Activated CD8-positive, alpha-beta T cell treated with anti-CD3 and anti-CD28 coated beads for 36 hours (primary cell): ENCODE measurements at places on chromosomes 1 and 21. TPM values are rescaled to one million over a fixed set of nuclear protein-coding genes. Genes with fewer than 3 reads are reported as not detected.
A peak's percentile ranks its signal among the peaks of the same experiment; 100 is the strongest.

DNA sequence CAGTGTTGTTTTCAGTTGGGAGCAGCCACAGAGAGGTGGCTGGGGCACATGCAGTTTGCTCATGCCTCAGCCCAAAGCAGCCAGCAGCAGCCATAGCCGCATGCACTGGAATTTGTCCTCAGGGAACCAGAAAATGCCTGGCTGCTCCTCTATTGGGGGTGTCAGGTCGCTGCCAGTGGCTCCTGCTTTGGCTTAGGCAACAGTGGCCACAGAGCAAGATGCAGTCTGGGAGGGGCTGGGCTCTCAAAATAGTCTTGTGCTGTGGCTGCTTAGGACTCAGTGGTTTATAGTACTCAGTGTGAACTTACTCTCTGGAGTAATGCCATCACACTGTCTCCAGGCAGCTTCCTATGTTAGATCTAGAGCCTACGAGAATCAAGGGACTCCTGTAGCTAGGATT lies 25.0 kb downstream of the CD55 start:
- H3K4me1 ChIP-seq: peaks cover 85% of the 10 kb centered on the region
- H3K27ac ChIP-seq: peak overlapping the region; percentile 79
- H3K27me3 ChIP-seq: no peaks in the 10 kb centered on the region
- no peak overlapping the region for H3K4me3 ChIP-seq
- H3K36me3 ChIP-seq: peaks cover 93% of the 10 kb centered on the region
- no peak for DNase-seq

DNA sequence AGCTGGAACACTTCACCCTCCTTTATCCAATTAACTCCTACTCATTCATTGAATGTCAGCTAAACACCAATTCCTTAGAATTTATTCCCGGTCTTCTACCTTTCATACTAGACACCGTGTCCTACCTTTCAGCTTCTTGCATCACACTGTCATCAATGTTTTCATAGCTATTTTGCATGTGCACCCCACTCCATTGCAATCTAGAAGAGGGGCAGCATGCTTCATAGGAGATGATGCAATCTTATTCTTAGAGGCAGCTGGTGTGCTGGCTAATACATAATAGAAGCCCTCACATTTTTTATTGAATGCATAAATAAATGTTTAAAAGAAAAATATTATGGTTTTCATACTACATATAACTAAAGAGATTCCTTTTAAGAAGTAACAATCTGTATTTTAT lies 123.6 kb downstream of the DSCAM start:
- peaks cover 2% of the 10 kb centered on the region for H3K27me3 ChIP-seq
- no peak overlapping the region for H3K27ac ChIP-seq
- no peaks in the 10 kb centered on the region for H3K36me3 ChIP-seq

GRCh38 chr1:29210278-29211085 lies 20.3 kb downstream of the MECR start:
- H3K27me3 ChIP-seq: no peaks in the 10 kb centered on the region
- no peak overlapping the region for H3K27ac ChIP-seq
- no peak overlapping the region for H3K4me3 ChIP-seq
- peaks cover 28% of the 10 kb centered on the region for H3K36me3 ChIP-seq
- DNase-seq: no peak
- no peaks in the 10 kb centered on the region for H3K4me1 ChIP-seq

- peaks cover 8% of the 10 kb centered on the region for H3K27me3 ChIP-seq
- DNase-seq: no peak
- no peaks in the 10 kb centered on the region for H3K4me1 ChIP-seq
- H3K36me3 ChIP-seq: no peaks in the 10 kb centered on the region
- no peak overlapping the region for H3K27ac ChIP-seq
Measured at GRCh38 chr1:200081151-200081968, 53.9 kb downstream of the NR5A2 start.

GRCh38 chr21:35048183-35048601 lies 910 bp downstream of the RUNX1 start:
- H3K27me3 ChIP-seq: no peaks in the 10 kb centered on the region
- H3K4me3 ChIP-seq: peak overlapping the region; percentile 91
- peak; percentile 47 for DNase-seq
- peaks cover 6% of the 10 kb centered on the region for H3K36me3 ChIP-seq
- peak overlapping the region; percentile 97 for H3K27ac ChIP-seq

GRCh38 chr1:98316286-98316905 lies 345.1 kb upstream of the SNX7 start:
- H3K27ac ChIP-seq: no peak overlapping the region
- no peak overlapping the region for H3K4me3 ChIP-seq
- H3K27me3 ChIP-seq: peaks cover 1% of the 10 kb centered on the region

- no peaks in the 10 kb centered on the region for H3K36me3 ChIP-seq
- H3K27ac ChIP-seq: no peak overlapping the region
- no peak overlapping the region for H3K4me3 ChIP-seq
- peaks cover 12% of the 10 kb centered on the region for H3K27me3 ChIP-seq
Measured at GRCh38 chr1:208135354-208135753, 108.8 kb downstream of the PLXNA2 start.

DNA sequence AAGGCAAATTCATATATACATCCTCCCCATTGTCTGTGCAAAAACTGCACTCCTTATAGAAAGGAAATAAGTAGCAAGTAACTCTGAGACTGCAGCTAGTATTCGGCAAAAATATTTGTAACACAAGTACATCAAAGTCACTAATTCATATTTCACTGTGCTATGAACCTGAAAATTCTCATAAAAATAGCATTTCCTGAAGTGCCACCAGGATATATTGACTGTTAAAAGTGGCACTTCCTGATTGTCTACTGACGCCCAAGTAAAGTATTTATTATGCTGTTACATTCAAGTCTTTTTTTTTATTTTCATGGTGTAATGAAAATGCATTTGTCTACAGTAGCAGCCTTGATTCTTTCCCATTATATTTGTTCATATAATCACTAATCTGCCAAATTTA lies 673.8 kb downstream of the PTPRC start:
- DNase-seq: no peak
- H3K4me3 ChIP-seq: no peak overlapping the region
- H3K27ac ChIP-seq: no peak overlapping the region
- peaks cover 18% of the 10 kb centered on the region for H3K4me1 ChIP-seq

DNA sequence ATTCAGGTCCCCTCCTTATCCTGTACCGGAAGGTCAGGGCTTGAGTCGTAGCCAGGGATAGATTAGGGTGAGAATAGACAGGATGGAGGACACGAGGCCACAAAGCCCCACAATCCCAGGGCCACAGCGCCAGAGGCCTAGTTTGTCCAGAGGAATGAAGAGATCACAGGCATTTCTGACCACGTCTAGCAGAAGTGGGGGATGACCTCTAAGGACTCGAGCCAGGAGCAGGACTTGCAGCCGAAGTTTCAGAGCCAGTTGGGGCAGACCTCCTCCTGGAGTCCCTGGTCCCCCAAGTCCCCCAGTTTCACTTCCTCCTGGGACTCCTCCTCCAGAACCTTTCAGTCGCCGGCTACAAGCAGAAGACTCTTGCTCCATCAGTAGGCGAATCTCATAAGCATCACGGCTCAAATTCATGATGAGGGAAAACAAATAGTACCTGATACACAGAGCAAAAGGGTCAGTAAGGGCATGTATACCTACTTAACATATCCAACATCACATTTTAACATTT lies 2.3 kb upstream of the ITGA10 start:
- H3K4me3 ChIP-seq: no peak overlapping the region
- peak overlapping the region; percentile 31 for H3K27ac ChIP-seq
- H3K4me1 ChIP-seq: peaks cover 23% of the 10 kb centered on the region
- no peak for DNase-seq
- no peaks in the 10 kb centered on the region for H3K27me3 ChIP-seq
- peaks cover 30% of the 10 kb centered on the region for H3K36me3 ChIP-seq

DNA sequence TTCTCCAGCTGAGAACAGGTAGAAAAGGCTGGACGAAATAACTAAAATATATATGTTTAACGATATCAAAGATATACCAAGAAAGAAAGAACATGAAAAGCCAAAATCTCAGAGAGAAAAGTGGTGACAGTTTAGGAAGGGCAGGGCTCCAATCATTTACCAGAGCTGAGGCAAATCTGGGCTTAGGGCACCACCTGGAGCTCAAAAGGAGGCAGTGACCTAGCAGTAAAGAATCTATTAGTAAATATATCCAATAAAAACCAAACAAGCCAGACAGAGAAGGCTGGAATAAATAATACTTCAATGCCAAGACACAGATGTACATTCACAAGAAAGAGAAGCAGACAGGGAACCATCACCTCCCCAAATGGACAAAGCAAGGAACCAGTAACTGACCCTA lies 43.5 kb downstream of the CHIA start:
- no peak overlapping the region for H3K4me3 ChIP-seq
- H3K4me1 ChIP-seq: no peaks in the 10 kb centered on the region
- no peaks in the 10 kb centered on the region for H3K27me3 ChIP-seq
- no peak overlapping the region for H3K27ac ChIP-seq
- H3K36me3 ChIP-seq: peaks cover 3% of the 10 kb centered on the region
- DNase-seq: peak; percentile 64

DNA sequence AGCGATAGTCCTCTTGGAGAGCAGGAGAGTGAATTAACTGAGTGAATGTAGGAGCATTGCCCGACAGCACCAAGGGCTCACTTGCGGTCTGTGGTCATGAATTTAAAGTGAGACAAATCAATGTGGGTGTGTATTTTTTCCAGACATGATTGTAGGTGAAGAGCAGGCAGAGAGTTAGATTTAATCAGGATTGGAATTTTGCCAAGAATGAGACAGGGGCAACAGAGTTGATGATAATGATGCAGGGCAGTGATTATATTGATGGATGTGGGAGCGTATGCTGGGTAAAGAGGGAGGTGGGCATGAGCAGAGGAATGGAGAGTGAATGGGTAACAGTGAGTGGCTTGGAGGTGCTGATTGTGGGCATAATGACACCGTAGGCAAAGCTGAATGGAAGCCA lies 20.0 kb upstream of the SYT6 start:
- no peaks in the 10 kb centered on the region for H3K27me3 ChIP-seq
- no peak overlapping the region for H3K27ac ChIP-seq
- no peaks in the 10 kb centered on the region for H3K36me3 ChIP-seq
- no peak overlapping the region for H3K4me3 ChIP-seq
- DNase-seq: no peak
- peaks cover 4% of the 10 kb centered on the region for H3K4me1 ChIP-seq

GRCh38 chr1:181159451-181160140 lies 71.1 kb downstream of the IER5 start:
- H3K4me3 ChIP-seq: peak overlapping the region; percentile 51
- H3K27ac ChIP-seq: peak overlapping the region; percentile 58
- H3K4me1 ChIP-seq: peaks cover 26% of the 10 kb centered on the region
- H3K36me3 ChIP-seq: peaks cover 2% of the 10 kb centered on the region
- peaks cover 2% of the 10 kb centered on the region for H3K27me3 ChIP-seq

DNA sequence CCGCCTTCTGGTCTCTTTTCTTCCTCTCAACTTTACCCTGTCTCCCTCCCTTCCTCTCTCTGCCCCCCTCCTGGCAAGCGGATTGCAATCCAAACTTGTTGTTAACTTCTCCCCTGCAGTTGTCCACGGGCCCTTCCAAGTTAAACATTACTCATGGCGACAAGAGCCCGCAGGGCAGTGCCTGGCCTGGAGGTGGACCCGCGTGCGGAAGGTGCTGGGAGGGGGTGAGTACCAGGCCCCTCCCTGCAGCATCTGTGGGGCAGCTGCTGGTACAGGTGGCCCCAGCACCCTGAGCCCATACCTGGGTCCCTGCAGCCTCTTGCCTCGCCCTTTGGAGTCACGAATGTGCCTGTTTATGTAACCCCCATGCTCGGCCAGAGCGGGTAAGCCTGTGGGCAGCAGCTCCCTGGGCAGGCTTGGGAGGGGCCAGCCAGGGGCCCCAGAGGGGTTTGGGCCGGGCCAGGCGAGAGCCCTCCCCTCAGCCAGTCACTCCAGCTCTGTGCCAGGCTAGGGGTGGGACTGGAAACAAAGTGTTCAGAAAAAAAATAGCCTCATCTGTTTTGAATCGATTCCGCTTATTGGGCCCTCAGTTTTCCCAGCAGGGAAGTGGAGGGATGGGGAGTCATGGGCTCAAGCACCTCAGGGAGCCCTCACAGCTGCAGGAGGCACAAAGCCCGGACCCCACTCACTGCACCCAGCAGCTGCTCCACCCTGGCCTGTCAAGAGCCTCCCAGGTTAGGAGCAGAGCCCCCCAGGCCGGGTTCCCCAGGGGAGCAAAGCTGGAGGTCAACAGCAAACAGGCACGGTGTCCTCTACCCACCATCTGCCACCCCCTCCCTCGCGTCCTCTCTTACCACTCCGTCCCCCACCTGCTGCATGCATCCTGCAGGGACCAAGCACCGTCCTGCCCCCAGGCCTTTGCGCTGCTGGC lies 14.0 kb upstream of the FAAP20 start:
- H3K4me3 ChIP-seq: no peak overlapping the region
- H3K27ac ChIP-seq: no peak overlapping the region
- no peaks in the 10 kb centered on the region for H3K36me3 ChIP-seq

DNA sequence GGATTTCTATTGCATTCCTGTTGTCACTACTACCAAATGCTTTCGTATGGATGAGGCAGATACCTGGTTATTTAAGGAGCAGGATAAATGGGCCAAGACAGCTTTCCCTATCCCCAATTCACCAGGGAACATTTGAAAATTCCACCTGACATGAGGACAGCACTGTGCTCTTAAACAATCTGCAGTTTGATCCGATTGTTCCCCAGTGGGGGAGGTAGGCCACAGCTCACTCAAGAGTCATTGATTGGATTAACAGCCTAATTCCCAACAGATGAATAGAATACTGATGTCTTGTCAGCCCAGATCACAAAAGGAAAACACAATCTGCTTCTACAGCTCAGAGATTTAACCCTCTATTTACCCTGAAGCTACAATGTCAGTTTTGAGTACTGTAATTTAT lies 123.9 kb downstream of the LHX4 start:
- peaks cover 2% of the 10 kb centered on the region for H3K4me1 ChIP-seq
- no peak overlapping the region for H3K27ac ChIP-seq
- H3K27me3 ChIP-seq: no peaks in the 10 kb centered on the region
- no peak overlapping the region for H3K4me3 ChIP-seq

DNA sequence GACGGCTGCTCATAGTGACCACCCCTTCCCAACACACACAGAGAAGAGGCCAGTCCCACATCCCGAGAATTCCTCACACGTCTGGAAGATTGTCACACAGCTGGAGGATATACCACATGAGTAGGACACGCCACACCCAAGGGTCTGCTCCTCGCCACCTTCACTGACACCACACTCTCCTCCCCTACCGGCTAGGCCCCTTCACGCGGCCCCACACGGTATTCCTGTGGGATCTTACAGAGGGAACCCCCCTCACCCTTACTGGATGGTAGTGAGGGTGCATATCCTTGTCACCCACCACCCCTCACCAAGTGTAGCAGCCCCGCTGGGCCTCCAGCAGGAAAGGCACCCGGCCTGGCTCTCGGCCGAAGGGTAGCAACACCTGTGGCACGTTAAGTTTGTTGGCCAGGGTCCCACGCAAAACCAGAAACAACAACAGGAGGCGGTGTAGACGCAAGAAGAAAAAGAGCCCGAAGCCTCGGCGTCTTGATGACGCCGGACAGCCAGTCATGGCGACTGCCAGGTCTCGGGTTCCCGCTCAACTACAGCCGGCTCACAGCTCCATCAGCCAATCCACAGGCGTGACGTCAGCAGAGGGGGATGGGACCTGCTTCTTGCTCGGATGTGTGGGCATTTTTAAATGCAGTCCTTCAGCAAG lies at the start of gene NUP210L:
Gene NUP210L (minus strand): TSS at position 540 of the 658 bp plus-strand sequence.
- peaks cover 67% of the 10 kb centered on the region for H3K4me1 ChIP-seq
- no peak within 1 kb of the TSS for H3K4me3 ChIP-seq
- DNase-seq: no peak
- peak within 1 kb of the TSS; percentile 81 for H3K27ac ChIP-seq
- peaks cover 61% of the 10 kb centered on the region for H3K36me3 ChIP-seq

GRCh38 chr1:87295445-87296110 lies 33.1 kb upstream of the LMO4 start:
- no peaks in the 10 kb centered on the region for H3K4me1 ChIP-seq
- H3K36me3 ChIP-seq: no peaks in the 10 kb centered on the region
- no peak for DNase-seq
- no peak overlapping the region for H3K4me3 ChIP-seq
- H3K27me3 ChIP-seq: peaks cover 2% of the 10 kb centered on the region

Gene MYBPHL
- total RNA-seq: not detected

Gene TSSK3
- total RNA-seq: 0.85 TPM

Gene DISP1
- 2.1 TPM for total RNA-seq

Gene MACF1
- total RNA-seq: 201 TPM

Gene TPTE
- total RNA-seq: not detected
